Astrocyte of the spinal cord (primary cell): ENCODE measurements at places on chromosomes 5 and 9.
A peak's percentile ranks its signal among the peaks of the same experiment; 100 is the strongest.

- DNase-seq, result no peak
Observed at GRCh38 chr9:134408389-134408788, 82.1 kb downstream of the RXRA start.

GRCh38 chr9:32705059-32705458, 69.6 kb upstream of the TAF1L start:
- peak; percentile 43 for DNase-seq

GRCh38 chr9:91712811-91713210, 237.2 kb downstream of the ROR2 start:
- no peak for DNase-seq

GRCh38 chr5:81213070-81213469, 20.1 kb upstream of the CKMT2 start:
- no peak for DNase-seq

- no peak for DNase-seq
Observed at GRCh38 chr5:112574536-112574935, 155.5 kb upstream of the EPB41L4A start.

GRCh38 chr5:50767588-50767987, 101.2 kb downstream of the PARP8 start:
- peak; percentile 55 for DNase-seq

- no peak for DNase-seq
Observed at GRCh38 chr9:95007226-95007869, 280.8 kb downstream of the AOPEP start.

GRCh38 chr5:92909602-92909962, 671.4 kb downstream of the NR2F1-AS1 start:
- DNase-seq, result peak; percentile 35

GRCh38 chr9:14888272-14888671, 22.0 kb downstream of the FREM1 start:
- no peak for DNase-seq

DNA sequence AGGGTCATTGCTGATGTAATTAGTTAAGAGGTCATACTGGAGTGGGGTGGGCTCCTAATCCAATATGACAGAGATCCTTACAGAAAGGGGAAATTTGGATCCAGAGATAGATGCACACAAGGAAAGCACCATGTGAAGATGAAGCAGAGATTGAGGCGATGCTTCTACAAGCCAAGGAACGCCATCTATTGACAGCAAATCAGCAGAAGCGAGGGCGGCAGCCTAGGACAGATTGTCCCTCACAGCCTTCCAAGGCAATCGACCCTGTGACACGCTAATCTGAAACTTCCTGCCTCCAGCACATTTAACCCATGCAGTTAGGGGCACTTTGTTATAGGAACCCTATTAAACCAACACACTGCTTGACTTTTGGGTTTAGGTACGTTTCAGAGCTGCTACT, 285.1 kb upstream of the DAP start:
- DNase-seq, result no peak

DNA sequence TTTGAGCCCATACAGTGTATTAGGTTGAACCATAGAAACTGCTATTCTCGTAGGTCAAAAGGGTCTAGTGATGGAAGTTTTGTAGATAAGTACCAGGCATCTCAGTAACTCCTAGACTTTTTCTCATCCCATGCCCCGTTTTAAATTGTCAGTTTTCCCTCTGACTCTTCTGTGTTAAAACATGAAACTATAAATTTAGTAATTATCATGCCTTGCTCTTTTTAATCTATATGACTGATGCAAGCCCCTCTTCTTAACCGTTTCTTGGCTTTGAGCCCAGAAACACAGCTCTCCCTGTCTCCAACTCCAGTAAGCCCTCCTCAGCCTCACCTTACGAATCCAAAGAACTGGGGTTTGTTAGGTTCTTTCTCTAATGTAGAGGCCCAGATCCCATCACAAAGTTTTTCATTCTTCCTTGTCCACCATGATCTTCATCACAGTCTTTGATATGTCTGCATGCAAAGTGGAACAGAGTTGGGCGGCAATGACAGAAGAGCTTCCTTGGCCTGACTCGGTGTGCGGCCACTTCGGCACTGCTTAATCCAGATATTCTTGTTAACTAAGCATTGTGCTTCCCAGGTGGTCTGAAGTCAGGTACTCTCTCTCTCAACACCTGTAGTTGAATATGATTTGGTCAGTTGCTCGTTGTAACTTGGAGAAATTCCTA, 21.1 kb downstream of the RGMB start:
- no peak for DNase-seq
